Epithelial cell of proximal tubule (primary cell): ENCODE measurements at places on chromosomes 13 and 19.

GRCh38 chr13:20363603-20364002 lies 131.5 kb upstream of the GJB6 start:
- no peak for DNase-seq

GRCh38 chr13:74104661-74105275 lies 29.4 kb downstream of the KLF12 start:
- no peak for DNase-seq

DNA sequence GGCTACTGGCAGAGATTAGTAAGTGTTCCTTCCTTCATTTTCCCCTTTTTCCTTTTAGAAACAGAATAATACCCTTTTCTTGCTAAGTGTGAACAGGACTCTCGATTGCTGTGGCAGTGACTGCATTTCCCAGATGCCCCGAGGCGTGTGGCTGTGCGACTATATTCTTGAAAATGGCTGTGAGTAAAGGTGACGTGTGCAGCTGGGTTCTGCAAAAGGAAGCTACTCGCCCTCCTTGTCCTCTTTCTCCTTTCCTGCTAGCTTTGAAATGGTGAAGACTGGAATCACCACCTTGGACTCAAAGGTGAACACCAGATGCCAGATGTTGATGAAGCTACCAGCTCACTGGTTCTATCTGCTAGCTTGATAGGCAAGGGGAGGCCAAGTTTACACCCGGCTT lies 121.4 kb downstream of the MIPEP start:
- no peak for DNase-seq

GRCh38 chr13:110716247-110716515 lies 2.7 kb downstream of the ING1 start:
- no peak for DNase-seq

GRCh38 chr13:100983111-100983510 lies 308.5 kb upstream of the TMTC4 start:
- no peak for DNase-seq

DNA sequence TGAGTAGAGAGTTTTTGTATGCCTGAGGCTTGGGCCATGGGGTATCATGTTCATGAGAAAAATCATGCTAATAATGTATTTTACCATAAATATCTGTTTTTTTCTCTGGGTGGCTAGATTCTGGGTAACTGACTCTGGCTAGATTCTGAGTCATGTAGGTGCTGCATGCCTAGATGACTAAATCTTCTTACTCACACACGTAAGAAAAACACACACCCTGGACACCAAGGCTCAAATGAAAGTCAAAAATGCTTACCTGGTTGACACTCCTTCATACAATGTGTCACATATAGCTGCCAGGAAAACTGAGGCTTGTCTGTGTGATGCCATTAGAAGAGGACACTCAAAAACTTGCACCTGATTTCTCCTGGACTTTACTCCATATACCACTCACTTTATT lies 597.4 kb upstream of the SLITRK1 start:
- DNase-seq = no peak

DNA sequence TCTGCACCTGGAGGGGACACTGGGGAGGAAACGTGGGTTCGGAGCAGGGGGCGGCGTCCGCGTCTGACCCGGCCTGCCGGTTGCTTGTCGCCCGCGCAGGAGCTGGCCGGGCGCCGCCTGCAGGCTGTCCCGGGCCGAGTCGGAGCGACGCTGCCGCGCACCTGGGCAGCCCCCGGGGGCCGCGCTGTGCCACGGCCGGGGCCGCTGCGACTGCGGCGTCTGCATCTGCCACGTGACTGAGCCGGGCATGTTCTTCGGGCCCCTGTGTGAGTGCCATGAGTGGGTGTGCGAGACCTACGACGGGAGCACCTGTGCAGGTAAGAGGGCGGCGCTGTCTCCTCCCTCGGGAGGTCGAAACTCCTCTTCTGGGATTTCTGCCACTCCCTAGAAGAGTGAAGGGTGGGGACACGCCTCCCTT lies 1.3 kb downstream of the ITGBL1 start:
- DNase-seq = no peak

DNA sequence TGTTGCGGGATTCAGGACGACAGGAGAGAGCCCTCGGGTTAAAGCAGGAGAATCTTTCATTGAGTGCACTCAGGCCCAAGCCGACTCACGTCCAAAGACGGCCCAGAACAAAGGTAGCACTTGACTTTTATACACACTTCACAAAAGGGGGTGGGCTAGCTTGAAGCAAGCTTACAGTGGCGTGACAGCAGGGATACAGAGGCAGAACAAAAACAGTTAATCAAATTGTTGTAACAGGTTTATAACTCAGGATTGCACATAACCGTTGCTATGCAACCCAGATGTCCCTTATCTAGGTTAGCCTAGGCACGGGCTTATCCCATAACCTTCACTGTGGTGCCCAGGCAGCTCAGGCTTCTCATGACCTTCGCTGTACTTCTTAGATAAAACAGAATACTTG lies 2.0 kb downstream of the MED25 start:
- no peak for DNase-seq

GRCh38 chr13:79502859-79503468 lies 22.0 kb downstream of the NDFIP2 start:
- DNase-seq = no peak
